Activated T-helper 17 cell treated with anti-CD3 and anti-CD28 coated beads, Interleukin-2, amount 50 U/mL, for 72 hours (primary cell): ENCODE measurements at places on chromosomes 6 and 20. TPM values are rescaled to one million over a fixed set of nuclear protein-coding genes. Genes with fewer than 3 reads are reported as not detected.

BMP6 gene
- 0.21 TPM for total RNA-seq

SDCBP2 gene
- 1.8 TPM for total RNA-seq

SYCP2L gene
- not detected for total RNA-seq

GRCh38 chr6:31768363-31769257 lies 6.2 kb downstream of the SAPCD1 start:
- ATAC-seq = no peak

DNA sequence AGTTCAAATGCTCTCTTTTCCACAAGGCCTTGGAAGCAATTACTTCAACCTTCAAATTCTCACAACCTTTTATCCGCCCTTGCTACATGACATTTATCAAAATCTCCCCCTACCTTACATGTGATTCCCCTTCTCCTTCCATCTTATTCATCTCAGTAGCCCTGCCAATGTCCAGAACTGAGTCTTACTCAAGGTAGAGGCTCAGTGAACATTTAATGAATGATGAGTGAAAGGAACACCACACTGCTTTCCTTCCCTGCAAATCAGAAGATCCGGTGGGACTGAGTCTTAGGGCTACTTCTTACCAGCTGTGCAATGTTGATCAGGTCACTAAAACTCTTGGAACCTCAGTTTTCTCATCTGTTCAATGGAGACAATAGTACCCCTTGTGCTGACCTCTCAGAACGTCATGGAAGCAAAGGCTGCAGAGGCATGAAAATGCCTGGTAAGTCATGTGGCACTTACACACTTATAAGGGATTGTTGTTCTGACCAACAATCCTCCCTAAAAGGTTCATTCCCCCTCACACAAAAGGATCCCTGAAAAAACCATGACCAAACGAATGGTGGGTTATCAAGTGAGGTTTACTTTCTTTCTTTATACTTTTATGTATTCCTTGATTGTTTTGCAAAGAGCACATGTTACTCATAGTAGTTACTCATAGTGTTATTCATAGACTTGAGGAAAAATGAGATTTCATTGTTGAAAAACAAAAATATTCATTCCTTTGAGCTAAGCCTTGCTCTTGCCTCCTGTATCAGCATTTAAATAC lies 6.5 kb downstream of the MDGA1 start:
- peak; percentile 44 for ATAC-seq

DNA sequence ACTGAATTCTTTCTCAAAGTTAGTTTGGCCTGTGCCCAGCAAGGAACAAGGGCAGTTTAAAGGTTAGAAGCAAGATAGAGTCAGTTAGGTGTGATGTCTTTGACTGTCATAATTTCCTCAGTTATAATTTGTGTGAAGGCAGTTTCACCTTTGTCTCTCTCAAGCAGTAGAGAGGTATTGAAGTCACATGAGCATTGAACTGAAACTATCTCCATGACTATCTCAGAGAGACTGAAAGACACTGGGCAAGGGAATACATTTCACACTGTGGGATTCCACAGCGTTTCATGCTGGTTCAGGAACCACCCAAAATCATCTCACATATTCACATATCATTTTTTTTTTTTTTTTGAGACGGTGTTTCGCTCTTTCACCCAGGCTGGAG lies 366.1 kb downstream of the PREX1 start:
- ATAC-seq = no peak

- ATAC-seq = no peak
Observed at GRCh38 chr20:13037727-13038126, 29.0 kb downstream of the SPTLC3 start.

DNA sequence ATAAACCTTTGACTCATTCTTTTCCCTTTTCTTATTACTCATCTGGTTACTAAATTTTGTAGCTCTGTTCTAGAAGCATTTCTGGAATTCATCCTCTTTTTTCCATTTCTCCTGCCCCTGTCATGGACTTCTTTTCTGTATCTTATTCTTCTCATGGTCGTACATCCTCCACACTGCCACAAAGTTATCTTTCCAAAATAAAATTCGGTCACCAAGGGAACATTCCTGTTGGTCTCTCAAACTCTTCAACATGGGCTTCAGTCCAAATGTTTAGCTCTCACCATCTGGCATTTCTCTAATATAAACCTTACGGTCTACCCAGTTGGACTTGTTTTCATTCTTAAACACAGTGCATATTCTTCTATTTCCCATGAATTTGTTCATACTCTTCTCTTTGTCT lies 428.8 kb upstream of the ID4 start:
- ATAC-seq = no peak

DNA sequence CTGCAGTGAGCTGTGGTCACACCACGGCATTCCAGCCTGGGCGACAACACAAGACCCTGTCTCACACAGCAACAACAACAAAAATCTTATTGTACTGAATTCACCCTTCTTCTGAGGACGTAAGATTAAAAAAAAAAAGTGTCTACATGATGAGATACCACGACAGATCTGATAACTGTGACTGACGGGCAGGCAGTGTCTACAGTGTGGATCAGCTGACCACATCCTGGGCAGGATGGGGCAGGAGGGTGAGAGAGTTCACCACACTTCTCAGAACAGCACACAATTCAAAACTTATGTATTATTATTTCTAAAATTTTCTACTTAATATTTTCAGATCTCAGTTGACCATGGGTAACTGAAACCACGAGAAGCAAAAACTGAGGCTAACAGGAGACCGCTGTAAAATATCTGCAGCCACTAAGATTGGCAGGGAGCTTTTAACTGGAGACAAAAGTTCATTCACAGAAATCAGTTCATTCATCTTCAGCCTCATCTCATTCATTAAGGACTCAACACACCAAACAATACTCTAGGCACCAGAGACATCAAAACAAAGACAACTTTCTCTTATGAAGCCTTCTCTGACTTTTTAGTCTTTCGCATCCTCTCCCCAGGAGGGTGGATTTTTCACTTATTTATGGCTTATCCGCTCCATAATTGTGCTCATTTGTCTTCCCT lies 15.7 kb upstream of the NHSL1 start:
- ATAC-seq = peak; percentile 82

DNA sequence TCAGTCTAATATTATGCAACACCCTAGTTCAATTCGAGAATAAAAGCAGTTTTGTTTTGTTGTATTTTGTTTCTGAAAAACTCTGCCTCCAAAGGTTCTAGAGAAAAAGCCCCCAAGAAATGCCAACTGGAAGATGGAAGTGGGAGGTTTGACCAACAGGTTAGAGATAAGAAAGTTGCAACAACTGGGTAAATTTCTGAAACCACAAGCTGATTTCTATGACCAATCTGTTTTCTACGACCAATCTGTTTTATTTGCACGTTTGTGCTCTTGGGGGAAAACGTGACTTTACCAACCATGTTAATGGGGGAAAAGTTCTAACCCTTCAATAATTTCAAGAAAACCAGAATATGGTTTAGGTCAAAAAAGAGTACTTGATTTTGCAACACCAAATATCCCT lies 173.2 kb downstream of the PDE7B start:
- no peak for ATAC-seq

DNA sequence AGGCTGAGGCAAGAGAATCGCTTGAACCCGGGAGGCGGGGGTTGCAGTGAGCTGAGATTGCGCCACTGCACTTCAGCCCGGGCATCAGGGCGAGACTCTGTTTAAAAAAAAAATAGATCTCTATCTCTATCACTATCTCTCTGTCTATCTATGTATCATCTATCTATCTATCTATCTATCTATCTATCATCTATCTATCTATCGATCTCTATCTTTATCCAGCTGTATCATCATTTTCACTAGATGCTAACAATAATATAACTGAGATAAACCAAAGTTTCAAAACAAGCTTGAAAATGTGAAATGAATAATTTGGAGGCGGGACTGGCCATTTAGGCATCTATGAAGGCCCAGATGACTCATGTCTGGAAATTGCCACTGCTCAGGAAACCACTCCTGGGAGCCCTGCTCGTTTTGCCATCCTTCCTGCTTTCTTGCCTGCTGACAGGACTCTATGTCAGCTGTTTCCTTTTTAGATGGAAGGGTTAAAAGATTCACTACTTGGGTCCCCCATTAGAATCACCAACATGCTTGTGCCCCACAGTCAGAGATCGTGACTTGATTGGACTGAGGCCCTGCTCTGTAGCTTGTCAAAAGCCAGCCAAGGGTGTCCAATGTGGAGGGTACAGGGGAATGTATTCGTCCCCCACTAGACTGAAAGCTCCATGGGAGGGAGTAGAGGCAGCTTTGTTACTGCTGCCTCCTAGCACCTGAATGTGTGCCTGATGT lies 61.7 kb downstream of the UTRN start:
- peak; percentile 20 for ATAC-seq

DNA sequence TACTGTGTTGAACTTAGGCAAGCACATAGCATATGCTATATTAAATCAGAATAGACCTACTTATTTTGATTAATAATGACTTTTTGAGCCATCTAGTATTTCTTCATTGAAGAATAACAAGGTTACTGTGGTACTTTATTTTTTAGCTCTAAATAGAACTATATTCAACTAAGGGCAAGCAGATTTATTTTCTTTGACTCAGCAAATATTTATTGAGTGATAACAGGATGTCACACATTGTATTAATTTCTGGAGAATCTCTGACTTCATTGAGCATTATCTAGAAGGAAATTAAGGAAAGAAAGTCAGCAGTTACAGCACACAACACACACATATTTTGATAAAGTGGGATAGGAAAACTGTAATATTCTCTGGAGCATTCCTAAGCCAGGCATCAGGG lies 407.4 kb downstream of the CD109 start:
- no peak for ATAC-seq

GRCh38 chr20:219290-220115 lies 7.6 kb upstream of the DEFB129 start:
- no peak for ATAC-seq

- no peak for ATAC-seq
Observed at GRCh38 chr6:29021434-29021833, 16.3 kb upstream of the ZNF311 start.

DNA sequence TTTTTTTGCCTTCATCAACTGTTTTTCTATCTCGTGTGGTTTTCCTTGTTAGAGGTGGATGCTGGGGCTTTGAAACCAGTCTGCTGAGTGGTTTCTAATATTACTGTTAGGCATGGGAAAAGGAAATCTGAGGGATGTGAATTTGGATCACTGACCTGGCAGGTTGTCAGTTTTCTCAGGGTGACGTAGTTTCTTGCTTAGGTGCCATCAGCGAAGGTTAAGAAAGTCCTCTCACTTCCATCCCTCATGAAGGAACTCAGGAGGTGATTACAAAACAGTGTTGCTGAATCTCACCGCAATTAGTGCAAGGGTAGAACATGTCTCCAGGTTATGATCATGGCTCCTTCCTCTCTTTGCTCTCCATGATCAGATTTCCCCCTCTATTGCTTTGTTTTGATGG lies 135.9 kb downstream of the SOX4 start:
- no peak for ATAC-seq

- ATAC-seq = no peak
Observed at GRCh38 chr20:18363708-18364107, 75.4 kb downstream of the ZNF133 start.

DNA sequence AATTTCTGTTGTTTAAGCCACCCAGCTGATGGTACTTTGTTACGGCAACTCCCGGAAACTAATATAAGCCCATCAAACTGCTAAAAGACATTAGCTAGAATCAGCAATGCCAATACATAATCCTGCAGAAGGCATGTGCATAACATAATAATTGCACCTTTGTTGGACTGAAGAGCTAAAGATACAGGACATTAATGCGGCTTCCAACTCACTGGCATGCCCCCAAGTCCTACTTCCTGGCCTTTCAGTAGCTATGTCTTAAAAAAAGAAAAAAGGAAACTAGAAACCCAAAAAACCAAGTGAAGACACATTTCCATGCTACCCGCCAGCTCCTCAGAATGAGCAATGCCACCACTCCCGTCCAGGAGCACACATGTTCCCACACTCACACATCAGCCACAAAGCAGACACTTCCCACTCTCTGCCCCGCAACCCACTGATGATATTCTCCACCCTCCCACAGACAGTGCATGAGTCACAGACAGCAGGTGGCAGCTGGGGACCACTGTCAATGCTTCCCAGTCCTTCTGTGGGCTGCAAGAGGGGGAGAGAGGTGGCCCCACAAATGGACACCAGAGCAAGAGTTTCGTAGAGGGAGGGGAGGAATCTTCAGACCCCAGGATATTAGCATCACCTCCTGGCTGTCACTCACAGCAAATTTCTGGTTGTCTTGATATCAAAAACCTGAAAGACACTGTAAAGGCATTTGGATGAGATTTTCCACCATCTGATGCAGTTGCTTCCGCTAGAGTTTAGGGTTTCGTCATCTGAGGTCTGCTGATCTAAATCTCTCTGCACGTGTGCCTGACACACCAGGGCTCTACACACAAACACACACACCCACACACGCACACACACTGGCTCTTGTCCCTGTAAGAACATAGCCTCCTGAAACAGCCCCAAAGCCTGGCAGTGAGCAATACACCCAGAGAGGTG lies 32.8 kb downstream of the GFOD1 start:
- ATAC-seq = peak; percentile 76

DNA sequence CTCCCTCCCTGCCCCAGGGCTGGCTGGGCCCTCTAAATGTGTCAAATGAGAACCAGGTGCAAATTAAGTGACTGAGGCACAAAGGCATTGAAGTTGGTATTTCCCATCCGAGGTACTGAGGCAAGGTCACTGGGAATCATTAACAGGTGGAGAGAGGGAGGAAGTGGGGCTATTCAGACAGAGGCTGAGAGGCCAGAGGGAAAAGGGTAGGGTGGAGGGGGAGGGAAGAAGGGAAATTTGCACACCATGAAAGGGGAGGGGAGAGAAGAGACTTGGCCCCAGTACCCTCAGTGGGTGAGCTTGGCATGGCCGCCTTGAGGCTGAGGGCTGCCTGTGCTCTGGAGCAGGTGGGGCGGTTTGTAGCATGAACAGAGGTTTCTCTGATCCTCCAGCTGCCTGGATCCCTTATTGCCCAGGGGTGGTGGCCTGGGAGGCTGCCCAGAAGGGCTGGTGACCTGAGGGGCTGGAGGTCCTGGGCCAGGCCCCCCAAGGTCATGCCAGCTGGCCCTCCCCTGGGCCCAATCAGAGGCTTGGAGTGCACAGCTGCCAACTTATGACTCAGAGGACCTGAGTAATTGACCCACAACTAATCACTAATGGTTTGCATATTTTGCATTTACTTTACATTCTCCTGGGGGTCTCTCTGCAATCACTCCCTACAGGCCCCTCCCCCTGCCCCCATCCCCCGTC lies 40.3 kb upstream of the ZFAND3 start:
- no peak for ATAC-seq

- no peak for ATAC-seq
Observed at GRCh38 chr20:38995536-38996044, 33.4 kb downstream of the DHX35 start.

GRCh38 chr20:47791084-47791599 lies 5.9 kb upstream of the SULF2 start:
- ATAC-seq = no peak
